ENCODE measurements at places on chromosomes 2 and 18.
A peak's percentile ranks its signal among the peaks of the same experiment; 100 is the strongest.

DNA sequence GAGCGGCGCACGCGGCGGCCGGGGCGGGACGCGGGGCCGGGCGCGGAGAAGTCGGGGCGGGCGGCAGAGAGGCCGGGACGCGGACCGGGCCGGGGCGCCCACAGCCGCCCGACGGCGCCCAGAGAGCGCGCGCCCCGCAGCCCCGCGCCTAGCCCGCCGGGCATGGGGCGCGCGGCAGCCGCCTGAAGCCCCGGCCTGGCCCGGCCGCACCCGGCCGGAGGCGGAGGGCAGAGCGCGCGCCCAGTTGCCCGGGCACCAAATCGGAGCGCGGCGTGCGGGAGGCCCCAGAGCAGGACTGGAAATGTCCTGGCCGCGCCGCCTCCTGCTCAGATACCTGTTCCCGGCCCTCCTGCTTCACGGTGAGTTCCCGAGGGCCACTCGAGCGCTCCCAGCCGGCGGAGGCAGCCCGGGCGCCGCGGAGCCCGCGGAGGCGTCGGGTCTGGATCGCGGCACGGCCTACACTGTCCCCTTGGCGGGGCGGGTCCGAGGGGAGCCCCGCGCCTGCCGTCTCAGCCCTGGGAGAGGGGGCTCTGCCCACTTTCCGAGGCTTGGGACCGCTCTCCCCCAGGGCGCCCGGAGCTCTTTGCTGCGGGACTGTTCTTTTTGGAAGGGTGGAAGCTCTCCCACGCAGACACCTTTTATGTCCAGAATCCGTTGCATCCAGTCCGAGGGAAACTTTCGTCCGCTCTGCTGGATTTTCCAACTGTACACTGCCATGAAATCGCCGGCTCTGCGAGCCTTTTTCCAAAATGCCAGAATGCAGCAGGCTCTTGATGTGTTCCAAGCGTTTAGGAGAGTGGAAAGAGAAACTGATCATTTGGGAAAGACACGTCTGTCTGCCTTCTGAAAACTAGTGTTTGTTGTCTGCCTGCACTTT, 484 bp downstream of the APCDD1 start:
- no peak for DNase-seq

DNA sequence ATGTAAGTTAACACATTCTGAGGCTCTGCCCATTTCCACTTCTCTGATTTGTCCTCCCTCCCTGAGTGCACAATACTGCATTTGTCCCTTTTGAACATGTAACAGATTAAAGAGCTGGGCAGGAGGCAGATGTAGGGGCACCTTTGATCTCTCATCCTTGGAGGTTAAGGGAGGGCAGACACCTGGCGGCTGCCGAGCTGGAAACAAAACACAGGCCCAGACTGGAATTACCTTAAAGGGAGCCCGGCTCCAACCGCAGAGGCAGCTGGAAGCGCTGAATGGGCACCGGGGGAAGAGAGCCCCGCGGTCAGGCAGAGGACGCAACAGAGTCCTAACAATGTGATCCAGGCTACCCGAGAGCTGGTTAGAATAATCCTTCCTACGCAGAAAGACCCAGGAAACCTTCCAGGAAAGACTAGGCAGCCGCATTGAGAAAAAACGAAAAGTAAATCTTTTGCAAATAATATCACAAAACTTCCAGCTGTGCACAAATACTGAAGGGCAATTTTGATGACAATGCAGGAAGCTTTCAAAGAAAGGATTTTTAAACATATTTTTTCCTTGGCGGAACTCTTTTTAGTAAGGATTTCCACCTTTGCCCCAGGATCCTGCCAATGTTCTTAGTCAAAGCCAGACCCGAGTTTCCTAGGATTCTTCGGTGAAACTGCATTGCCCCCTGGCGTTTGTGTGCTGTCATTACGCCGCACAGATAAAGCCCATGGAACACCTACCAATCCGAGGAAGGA, 216.0 kb downstream of the TGIF1 start:
- peak; percentile 79 for DNase-seq

- DNase-seq: no peak
Measured at GRCh38 chr2:43331422-43331821, 105.0 kb upstream of the ZFP36L2 start.

GRCh38 chr2:106296182-106296815, 102.2 kb upstream of the UXS1 start:
- no peak for DNase-seq

GRCh38 chr2:113977660-113978523, 88.0 kb downstream of the ACTR3 start:
- DNase-seq: no peak

GRCh38 chr18:77062518-77063003, 70.0 kb downstream of the MBP start:
- peak; percentile 72 for DNase-seq

- no peak for DNase-seq
Measured at GRCh38 chr2:81299841-81300240, 995.3 kb upstream of the LRRTM1 start.

DNA sequence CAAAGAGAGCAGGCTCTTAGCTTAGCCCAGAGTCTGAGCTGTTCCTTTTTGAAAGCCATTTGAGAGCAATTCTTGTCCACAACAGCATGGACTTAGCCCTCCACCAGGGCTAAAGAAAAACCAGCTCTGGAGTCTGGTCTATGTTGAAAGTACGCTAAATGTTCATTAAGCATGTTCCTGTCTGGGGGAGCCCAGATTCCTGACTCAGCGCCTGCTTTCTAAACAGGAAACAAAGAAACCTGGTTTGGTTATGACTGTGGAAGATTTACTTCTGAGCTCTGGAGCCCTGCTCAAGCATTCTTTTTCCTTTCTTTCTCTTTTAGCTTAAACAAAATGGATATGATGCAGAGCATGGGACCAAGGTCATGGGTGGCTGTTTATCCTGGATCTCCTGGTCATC, 279.8 kb downstream of the RBM43 start:
- DNase-seq: peak; percentile 3

- no peak for DNase-seq
Measured at GRCh38 chr2:69436596-69436937, 668 bp downstream of the NFU1 start.

DNA sequence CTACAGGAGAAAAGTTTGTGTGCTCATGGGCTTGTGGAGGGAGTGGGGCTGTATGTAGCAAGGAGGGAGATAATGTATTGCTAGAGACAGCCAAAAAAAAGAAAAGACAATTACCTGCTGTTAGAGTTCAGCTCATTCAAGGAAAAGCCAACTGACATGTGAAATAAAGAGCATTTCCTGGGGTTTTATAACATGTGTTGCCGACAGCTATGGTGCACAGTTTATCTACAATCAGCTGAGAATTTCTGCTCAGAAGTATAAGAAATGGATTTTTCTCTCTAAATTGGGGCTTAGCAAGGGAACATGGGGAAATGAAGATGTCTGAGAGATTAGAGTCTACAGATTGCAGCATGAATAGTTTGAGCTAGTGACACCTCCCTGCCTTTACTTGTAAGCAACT, 674.1 kb downstream of the SUCLG1 start:
- DNase-seq: no peak

DNA sequence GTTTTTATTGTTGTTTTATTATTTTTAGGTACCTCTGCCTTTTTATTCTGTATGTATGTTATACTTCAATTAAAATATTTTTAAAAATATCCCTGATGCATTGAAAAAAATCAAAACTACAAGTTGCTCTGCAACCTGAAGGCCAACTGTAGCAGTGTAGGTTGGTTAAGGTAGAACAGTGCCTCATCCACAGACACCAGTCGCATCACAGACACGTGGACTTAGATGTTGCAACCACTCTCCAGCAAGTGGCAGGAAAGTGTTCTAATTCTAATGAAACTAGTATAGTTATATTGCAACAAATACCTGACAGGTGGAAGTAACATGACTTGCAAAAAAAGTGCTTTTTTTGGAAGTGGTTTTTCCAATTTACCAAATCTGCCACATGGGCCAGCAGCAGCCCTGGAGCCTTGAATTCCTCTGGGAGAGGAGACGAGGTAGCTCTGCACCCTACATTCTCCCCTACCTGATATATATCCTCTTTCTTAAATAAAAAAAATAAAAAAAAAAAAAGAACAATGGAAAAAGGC, 28.4 kb upstream of the SLC3A1 start:
- DNase-seq: no peak

DNA sequence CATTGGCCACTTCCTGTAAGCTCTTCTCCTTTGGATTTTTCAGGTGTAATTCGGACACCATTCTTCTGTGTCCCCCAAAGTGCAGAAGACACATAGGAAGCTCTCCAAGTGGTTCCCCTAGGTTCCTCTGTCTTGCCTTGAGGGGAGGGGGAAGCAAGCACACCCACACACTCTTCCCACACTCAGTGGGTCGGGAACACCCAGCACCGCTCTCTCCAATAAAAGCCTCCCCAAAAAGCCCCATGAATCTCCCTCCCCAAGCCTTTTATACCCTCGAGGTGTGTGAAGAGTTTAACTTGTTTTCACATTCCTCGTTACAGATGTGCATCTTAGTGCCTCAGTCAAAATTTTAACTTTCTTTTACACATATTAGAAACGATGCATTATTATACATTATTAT, 9.9 kb upstream of the TMEM237 start:
- DNase-seq: no peak

GRCh38 chr2:70827388-70827787, 7.0 kb upstream of the CLEC4F start:
- no peak for DNase-seq

DNA sequence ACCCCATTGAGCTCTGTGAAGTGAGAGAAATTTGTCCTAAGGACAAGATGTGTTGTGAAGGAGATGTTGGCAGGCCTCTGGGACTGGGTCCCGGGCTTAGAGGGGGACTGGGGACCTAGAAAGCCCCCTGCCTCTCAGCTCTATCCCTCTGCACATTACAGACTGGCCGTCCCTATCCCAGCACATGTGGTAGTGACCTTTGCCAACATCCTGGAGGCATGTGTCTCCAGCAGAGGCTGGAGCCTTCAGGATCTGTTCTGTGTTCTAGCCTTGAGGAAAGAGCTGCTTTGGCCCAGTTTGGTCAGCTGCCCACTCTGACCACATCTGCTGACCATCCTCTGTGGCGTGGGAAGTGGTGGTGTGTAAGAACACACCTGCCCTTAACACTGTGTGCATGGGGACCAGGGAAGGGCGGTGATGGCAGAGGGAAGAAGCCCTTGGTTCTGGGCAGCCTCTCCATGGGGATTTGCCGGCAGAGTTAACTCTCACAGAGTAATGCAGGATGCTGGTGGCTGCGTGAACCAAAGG, 33.4 kb downstream of the NCK2 start:
- DNase-seq: peak; percentile 2

DNA sequence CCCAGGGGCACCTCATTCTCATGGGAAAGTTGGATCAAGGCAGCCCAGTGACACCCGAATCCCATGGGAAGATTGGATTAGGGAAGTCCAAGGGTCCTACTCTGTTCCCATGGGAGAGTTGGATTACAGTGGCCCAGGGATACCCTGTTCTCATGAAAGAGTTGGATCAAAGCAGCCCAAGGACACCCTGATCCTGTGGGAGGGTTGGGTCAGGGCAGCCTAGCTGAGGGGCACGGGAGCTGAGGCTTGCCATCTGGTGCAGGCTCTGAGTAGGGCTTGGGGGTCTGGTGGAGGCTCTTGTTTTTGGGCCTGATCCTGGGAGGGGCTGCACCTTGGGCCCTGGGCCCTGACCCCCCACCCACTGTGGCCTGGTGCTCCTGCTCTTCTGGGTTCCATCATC, 87.1 kb downstream of the ACKR3 start:
- no peak for DNase-seq

All from activated CD4-positive, alpha-beta T cell treated with anti-CD3 and anti-CD28 coated beads for 48 hours (primary cell).